ENCODE measurements at places on chromosomes 5 and 9.

DNA sequence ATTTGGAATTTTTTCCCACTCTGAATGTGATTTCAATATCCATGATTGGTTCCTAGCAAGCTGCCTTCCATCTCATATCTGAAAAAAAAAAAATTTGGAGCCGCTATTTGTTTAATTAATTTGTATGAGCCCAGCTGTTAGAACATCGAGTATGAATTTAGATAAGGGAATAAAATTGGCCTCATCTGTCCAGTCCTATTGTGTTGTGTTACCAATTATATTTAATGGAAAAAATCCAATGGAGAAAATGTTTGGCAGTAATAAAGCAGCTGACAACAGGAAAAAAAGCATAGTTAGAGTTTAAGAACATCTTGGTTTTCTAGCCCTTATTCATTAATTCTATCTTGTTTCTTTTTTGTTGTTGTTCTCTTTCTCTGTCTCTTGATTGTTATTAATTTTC is 735.6 kb upstream of the RIOK2 start:
- no peak for DNase-seq

- no peak for DNase-seq
Observed at GRCh38 chr9:11107196-11107595, 494.4 kb upstream of the PTPRD start.

- no peak for DNase-seq
Observed at GRCh38 chr5:55406292-55406691, 98.5 kb downstream of the MTREX start.

GRCh38 chr9:127968700-127969383 is 11.9 kb downstream of the EEIG1 start:
- DNase-seq, result peak; percentile 71

DNA sequence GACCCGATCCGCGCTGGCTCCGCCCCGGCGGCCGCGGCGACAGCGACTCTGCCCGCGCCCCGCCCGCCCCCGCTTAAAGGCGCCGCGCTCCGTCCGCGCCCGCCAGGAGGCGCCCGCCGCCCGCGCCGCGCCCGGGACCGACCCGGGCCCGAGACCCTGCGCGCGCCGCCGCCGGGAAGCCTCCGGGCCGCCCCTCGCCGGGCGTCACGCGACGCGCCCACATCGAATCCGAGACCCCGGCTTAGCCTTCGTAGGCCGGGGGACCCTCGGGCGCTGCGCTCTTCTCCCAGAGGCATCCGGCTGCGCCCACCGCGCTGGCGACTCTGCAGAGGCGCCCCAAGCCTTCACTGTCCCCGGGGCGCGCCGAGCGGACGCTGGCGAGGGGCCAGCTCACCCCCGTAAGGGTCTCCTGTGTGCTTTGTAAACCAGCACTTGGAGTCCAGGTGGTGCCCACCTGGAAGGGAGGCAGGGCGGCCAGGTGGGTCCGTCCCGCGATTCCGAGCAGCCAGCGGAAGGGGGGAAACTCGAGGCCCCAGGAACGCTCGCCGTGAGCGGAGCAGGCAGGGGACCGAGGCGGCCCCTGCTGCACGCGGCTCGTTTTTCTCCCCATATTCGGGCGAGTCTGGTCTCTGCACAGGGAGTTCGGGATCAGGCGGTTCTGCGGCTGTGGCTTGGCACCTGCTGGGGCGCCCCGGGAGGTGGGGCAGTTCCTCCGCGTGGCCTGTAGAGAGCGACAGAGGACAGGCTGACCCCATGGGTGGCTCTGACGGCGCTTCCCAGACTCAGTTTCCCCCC is 423 bp upstream of the ABCA2 start:
- peak; percentile 83 for DNase-seq

DNA sequence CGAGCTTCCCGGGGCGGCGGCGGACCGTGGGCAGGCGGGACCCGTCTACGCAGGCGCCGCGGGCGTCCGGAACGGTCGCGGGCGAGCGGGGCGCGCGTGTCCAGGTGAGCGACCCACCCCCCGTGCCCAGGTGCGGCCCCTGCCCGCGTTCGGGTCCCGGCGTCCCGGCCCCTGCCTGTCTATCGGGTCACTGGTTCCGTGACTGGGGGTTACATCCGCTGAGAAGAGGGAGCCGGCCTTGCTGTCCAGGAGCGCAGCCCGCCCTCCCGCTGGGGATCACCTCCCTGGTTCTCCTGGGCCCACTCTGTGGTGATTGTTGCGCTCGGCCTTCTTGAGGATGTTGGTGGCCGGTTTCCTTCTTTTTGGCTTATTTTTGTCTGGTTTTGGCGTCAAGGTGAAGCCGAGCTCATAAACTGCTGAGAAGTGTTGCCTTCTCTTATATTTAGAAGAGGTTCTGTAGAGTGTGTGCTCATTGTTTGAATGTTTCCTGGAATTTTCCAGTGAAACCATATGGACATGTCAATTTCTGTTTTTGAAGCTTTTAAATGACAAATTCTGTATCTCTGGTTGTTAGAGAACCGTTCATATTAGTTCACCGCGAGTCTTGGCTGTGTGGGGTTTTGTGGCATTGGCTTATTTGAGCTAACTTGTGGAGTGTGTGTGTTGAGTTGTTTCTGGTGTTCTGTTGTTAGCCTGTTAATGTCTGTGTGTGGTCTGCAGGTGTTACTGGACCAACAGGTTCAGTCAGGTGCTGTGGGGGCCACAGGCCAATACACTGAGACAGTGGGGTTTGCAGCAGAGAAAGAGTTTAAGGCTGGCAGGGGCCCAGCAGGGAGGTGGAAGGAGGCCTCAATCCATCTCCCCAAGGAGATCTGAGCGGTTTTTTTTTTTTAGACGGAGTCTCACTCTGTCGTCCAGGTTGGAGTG is 621 bp downstream of the CEP72 start:
- peak; percentile 39 for DNase-seq

GRCh38 chr5:33691856-33692255 is 199.9 kb downstream of the ADAMTS12 start:
- DNase-seq, result no peak

- DNase-seq, result no peak
Observed at GRCh38 chr9:116704470-116704869, 17.4 kb downstream of the TRIM32 start.

GRCh38 chr9:16147726-16148125 is 594.9 kb downstream of the CCDC171 start:
- no peak for DNase-seq

- DNase-seq, result no peak
Observed at GRCh38 chr5:95162231-95162992, 122.5 kb downstream of the MCTP1 start.

- DNase-seq, result no peak
Observed at GRCh38 chr9:106304401-106304920, 558.5 kb upstream of the ZNF462 start.

- DNase-seq, result no peak
Observed at GRCh38 chr5:92923885-92924284, 657.1 kb downstream of the NR2F1-AS1 start.

- DNase-seq, result no peak
Observed at GRCh38 chr5:125236981-125237380, 490.5 kb upstream of the ZNF608 start.

DNA sequence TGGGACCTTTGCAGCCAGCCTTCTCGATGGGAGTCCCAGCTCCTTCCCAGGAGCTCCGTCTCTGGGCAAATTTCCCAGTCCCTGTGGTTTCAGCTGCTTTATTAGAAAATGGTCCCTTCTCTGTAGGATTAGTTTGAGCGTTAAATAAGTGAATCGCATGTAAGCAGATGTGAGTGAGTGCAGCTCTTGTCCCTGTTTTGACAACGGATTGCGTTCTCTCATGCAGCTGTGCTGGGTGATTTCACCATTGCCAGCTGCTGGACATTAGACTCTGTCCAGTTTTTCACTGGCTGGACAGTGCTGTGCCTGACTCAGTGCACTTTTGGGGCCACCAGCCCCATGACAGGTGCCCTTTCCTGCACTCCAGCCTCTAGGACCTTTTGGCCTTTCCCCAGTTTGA is 11.6 kb upstream of the CEL start:
- DNase-seq, result no peak

- no peak for DNase-seq
Observed at GRCh38 chr5:135671966-135672365, 93.2 kb upstream of the CXCL14 start.

Data from colonic mucosa (tissue), 4 donors.